ENCODE measurements at places on chromosomes 4 and X.

DNA sequence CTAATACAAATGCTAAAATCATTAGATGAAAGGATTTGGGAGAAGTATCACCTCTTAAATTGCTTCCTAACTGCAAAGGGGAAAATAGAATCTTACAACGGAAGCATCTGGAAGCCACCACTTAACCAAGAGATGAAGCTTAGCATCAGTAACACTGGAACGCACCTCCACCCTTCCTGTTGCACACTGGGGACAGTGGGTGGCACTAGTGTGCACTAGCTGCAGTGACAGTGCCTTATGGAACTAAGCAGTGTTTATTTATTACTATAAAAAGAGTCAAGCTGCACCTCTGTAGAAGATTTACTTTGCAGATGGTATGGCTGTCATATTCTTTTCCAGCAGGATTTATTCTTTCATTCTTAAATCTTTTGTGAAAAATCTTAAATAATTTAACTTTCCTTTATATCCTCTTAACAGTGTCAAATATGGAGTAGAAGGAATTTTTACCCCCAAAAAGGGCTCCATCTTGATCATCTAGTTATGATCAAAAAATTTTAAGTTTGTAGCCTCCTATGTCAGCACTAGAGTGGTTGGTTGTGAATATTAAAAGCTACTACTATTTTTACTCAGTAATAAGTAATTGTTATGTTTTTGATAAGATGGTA lies 76.7 kb downstream of the SCD5 start:
- peak; percentile 85 for DNase-seq

DNA sequence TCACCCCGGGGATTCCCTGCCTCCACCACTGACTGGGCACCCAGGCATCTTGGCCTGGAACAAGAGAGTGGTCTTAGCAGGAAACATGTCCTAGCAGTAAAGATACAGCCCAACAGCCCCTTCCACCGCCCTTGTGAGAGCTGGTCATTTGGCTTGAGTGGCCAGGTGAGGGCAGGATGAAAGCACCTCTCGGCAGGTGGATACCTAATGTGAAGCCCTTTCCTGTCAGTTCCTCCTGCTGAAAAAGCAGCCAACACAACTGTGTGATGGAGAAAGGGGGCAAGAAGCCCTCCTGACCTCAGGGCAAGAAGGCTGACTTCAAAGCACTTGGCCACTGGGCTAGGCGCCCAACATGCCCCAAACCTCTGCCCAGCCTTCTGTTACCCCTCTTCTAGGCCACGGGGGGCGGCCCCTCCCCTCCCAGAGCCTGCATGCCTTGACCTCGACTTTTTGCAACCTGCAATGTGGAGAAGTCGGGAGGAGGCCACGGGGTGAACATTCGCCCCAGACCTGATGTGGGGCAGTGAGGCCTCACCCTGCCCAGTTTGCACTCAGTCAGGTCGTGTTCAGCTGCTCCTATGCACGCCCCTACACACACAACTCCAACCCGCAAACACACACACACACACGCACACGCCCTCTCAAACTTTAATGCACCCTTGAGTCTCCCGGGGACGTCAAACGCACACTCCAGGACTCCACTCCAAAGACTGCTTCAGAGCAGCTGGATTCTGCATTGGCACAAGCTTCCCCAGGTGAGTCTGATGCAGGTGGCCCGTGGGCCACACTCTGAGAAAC lies 1.1 kb downstream of the LGI2 start:
- no peak for DNase-seq

DNA sequence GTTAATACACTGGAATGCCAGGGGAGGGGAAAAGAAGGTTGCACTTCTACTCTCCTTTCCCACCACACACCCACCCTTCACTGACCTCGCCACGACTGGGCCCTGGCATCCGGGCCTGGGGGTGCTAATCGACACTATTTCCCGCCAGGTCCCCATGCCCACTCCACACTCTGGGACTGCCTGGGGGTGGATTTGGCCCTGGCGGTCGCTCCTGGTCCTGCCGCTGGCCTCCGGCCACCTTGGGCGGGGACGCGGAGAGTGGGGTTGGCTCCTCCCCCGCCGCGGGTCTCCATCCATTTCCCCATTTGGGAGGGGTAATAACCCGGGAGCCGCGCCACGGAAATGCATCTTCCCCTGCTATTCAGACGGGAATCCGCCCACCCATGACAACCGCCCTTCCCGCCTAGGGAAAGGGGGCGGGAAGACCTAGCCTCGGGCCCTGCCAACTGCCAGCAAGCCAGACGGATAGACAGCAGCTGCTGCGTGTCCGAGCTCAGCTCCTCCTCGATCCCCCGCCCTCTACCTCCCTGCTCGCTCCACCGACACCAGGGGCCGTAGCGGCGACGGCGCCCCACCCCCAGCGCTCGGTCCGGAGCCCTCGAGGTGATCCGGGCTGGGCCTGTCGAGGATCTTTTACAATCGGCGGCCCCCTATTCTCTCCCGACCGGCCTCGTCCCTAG lies 78.1 kb downstream of the RLIM start:
- peak; percentile 75 for DNase-seq

- no peak for DNase-seq
Measured at GRCh38 chr4:1590244-1590643, 93.9 kb downstream of the FAM53A start.

GRCh38 chr4:173827707-173828106 lies 297.7 kb upstream of the HAND2 start:
- DNase-seq = no peak

DNA sequence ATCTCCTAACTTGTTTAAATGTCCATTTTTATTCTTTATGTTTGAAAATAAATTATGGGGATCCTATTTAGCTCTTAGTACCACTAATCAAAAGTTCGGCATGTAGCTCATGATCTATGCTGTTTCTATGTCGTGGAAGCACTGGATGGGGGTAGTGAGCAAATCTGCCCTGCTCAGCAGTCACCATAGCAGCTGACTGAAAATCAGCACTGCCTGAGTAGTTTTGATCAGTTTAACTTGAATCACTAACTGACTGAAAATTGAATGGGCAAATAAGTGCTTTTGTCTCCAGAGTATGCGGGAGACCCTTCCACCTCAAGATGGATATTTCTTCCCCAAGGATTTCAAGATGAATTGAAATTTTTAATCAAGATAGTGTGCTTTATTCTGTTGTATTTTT lies 27.6 kb downstream of the NUDT6 start:
- DNase-seq = no peak

DNA sequence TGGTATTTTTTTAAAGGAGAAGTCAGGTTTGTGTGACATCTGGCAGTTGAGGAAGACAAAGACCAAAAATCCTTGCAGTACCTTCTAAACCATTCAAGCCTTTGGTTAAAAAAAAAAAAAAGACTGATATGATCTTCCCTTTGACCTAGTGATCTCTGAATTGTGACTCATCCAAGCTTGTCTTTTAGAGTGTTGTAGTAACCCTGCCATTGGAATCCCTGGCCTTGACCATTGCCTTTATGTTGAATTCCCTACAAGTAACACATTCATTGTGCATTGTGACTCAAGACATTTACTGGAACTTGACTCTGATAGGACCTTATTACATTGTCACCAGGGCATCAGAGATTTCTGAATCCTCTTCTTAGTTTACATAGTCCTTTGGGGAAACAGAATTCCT lies 1469.0 kb downstream of the TECRL start:
- no peak for DNase-seq

DNA sequence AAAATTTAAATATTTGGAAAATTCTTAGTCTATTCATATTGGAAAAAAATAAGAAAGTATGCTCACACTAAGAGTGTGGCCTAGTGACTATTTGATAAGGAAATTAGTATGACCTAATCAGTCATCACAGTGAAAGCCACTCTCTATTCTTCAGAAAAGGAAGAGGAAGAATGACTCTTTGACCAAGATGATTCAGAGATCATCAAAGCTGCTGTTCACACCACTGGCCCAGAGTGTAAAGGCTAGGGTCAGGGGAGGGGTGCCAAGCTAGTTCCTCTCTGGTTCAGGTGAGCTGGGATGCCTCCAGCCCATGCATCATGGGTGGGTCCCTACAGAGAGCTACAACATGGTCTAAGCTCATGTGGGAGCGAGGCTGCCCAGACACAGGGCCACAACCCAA lies 396.9 kb upstream of the NDST3 start:
- no peak for DNase-seq
